ENCODE measurements at places on chromosomes 16 and 17.
A peak's percentile ranks its signal among the peaks of the same experiment; 100 is the strongest.

GRCh38 chr17:46859996-46860395 is 8.6 kb downstream of the WNT9B start:
- no peak overlapping the region for H3K4me3 ChIP-seq
- no peaks in the 10 kb centered on the region for H3K36me3 ChIP-seq
- no peak for DNase-seq
- peaks cover 6% of the 10 kb centered on the region for H3K27me3 ChIP-seq
- peak overlapping the region; percentile 59 for H3K27ac ChIP-seq

GRCh38 chr17:64388961-64389565 is 1.6 kb downstream of the PECAM1 start:
- no peak for DNase-seq
- H3K27ac ChIP-seq, result no peak overlapping the region
- H3K27me3 ChIP-seq, result peaks cover 2% of the 10 kb centered on the region
- H3K36me3 ChIP-seq, result no peaks in the 10 kb centered on the region

- H3K27me3 ChIP-seq, result no peaks in the 10 kb centered on the region
- H3K36me3 ChIP-seq, result no peaks in the 10 kb centered on the region
- DNase-seq, result no peak
- no peak overlapping the region for H3K27ac ChIP-seq
These were observed 30.2 kb downstream of the CTU2 start for GRCh38 chr16:88736496-88736895.

- DNase-seq, result peak; percentile 46
- peak overlapping the region; percentile 56 for H3K4me3 ChIP-seq
- peaks cover 26% of the 10 kb centered on the region for H3K4me1 ChIP-seq
- no peaks in the 10 kb centered on the region for H3K27me3 ChIP-seq
- H3K27ac ChIP-seq, result no peak overlapping the region
These were observed 44.2 kb downstream of the NEUROD2 start for GRCh38 chr17:39563476-39563875.

DNA sequence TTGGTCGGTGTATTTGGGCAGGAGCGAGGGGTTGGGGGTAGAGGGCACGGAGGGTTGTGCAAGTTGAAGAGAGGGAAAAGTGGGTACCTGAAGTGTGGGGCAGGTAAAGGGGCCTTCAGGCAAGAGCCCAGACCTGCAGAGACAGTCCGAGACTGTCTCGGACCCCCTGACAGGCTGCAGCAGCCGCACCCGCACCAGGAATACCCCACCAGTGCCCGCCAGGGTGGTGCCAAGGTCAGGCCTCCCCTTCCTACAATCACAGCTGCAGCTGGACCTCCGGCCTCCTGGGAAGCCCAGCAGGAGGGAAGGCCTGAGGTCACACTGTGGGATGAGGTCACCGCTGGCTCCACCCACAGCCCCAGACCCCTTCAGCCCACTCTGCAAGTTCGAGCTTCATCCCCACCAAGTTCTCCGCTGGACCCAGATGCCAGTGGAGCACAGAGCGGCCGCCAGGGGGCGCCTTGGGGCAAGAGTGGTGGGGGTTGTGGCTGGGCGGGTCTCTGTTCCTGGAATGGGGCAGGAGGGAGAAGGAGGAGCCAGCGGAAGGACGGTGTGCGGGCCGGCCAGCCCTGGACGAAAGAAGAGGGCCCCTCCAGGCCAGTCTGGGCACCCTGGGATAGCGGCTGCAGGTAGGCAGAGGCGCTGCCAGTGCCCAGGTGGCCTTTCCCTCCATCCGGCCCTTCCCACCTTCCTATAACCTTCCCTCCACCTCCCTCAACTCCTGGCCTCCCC is at the start of gene HSD3B7:
Gene HSD3B7, plus strand, starts transcription at position 539 of the 732 bp plus-strand sequence. CDS start 452 bp downstream, outside the sequence.
- no peaks in the 10 kb centered on the region for H3K27me3 ChIP-seq
- peaks cover 12% of the 10 kb centered on the region for H3K36me3 ChIP-seq
- peak; percentile 95 for DNase-seq
- H3K27ac ChIP-seq, result 0 out of 2 replicates have a peak within 1 kb of the TSS, but pooled peaks have one; percentile 27
- peaks cover 6% of the 10 kb centered on the region for H3K4me1 ChIP-seq

DNA sequence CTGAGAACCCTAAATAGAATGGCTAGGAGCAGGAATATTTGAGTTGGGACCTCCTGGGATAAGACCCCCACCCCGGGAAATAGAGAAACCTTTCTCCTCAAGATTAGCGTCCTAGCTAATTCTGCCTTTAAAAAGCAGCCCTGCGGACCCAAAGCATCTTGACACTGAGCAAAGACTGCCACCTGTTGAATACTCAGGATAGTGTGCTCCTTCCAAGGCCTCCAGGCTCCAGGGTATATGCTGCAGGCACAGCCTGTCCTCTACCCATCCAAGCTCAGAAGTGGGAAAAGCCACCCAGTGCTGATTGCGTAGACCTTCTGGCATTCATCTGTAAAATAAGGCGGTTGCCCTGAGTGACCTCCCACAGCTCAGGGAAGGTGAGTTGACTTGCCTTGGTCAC is 456.2 kb upstream of the DYNLRB2 start:
- no peak overlapping the region for H3K4me3 ChIP-seq
- no peaks in the 10 kb centered on the region for H3K27me3 ChIP-seq
- peaks cover 7% of the 10 kb centered on the region for H3K4me1 ChIP-seq
- H3K27ac ChIP-seq, result no peak overlapping the region

DNA sequence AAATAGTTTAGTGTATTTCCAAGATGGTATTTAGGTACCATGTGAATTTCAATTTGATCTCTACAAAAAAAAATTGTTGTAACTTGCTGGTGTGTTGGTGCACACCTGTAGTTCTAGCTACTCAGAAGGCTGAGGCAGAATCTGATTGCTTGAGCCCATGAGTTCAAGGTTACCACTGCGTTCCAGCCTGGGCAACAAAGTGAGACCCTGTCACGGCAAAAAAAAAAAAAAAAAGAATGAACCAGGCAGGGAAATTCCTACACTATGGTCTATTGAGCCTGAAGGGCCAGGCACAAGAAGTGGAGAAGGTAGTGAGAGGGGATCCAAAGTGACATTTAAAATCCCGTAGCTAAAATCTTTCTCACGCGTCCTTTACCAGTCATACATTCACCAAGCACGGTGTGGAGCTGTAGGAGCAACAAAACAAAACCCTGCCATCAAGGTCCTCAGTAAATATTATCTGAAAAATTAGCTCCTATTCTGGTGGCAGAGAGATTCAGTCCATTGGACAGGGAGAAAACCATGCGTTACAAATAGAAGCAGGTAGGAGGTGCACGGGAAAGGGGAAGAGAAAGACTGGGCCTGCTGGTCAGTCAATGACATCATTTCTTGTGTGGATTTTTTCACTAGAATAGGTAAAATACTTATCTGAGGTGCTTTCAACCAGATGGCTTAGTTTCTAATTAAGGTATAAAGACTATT is 27.3 kb downstream of the TXNDC11 start:
- H3K27me3 ChIP-seq, result no peaks in the 10 kb centered on the region
- DNase-seq, result no peak
- no peak overlapping the region for H3K27ac ChIP-seq
- peaks cover 6% of the 10 kb centered on the region for H3K36me3 ChIP-seq
- H3K4me1 ChIP-seq, result peaks cover 9% of the 10 kb centered on the region

DNA sequence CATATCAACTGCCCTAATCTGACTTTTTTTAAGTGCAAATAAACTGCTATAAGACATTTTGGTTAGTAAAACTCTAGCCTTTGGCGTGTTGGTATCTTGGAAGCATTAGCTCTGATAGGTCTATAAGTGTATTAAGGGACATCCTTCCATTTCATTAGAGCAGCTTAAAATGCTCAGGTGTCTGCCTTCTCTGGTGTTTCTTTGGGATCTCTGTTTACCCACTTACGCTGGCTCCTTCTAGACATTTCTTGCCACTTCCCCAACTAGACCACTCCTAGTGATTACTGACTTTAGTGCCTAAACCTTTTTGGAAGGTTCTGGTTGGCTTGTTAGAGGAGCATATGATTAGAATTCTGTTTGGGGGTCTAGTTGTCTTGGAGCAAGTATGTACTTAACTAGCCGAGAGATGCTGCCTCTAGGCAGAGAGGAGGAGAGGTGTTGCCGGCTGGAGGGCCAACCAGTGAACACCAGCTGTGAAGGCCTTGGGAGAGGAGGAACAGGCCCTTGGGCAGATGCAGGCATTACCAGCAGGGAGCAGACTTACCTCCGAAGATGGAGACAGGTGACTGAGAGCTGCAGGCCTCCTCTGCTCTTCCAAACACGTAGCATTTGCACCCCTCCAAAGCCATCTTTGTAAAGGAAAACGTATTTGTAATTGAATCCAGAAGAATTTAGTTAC is 15.2 kb upstream of the CLEC18C start:
- peaks cover 10% of the 10 kb centered on the region for H3K36me3 ChIP-seq
- no peak overlapping the region for H3K27ac ChIP-seq
- no peaks in the 10 kb centered on the region for H3K27me3 ChIP-seq
- H3K4me3 ChIP-seq, result no peak overlapping the region
- peak; percentile 16 for DNase-seq

DNA sequence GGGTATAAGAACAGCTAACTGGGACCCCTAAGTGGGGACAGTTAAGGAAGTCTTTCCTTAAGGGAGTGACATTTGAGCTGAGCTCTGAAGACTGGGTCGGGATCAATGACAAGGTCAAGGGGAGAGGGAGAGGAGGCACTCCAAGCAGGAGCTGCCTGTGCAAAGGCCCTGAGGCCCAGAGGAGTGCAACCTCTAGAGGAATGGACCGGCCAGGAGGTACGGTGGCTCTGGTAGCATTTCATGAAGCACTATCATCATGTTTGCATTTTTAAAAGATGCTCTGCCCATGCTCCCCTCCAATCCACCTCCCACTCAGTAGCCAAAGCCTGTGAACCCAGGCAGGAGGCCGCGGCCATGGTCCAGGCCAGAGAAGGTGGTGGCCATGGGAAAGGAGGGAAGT is 27.4 kb downstream of the RBFOX3 start:
- H3K36me3 ChIP-seq, result no peaks in the 10 kb centered on the region
- no peak overlapping the region for H3K27ac ChIP-seq

GRCh38 chr16:4979164-4979563 is 21.0 kb downstream of the SEC14L5 start:
- H3K27me3 ChIP-seq, result no peaks in the 10 kb centered on the region
- H3K27ac ChIP-seq, result no peak overlapping the region
- no peak overlapping the region for H3K4me3 ChIP-seq
- H3K4me1 ChIP-seq, result no peaks in the 10 kb centered on the region
- DNase-seq, result no peak

GRCh38 chr17:70030371-70030770 is 44.7 kb upstream of the KCNJ16 start:
- H3K36me3 ChIP-seq, result no peaks in the 10 kb centered on the region
- H3K27ac ChIP-seq, result no peak overlapping the region
- peaks cover 4% of the 10 kb centered on the region for H3K27me3 ChIP-seq
- H3K4me1 ChIP-seq, result peaks cover 9% of the 10 kb centered on the region
